ENCODE measurements at places on chromosomes 7 and 10.

GRCh38 chr7:127974446-127975035 is 56.7 kb downstream of the LRRC4 start:
- DNase-seq = no peak

GRCh38 chr10:100985336-100985735 is 2.0 kb downstream of the MRPL43 start:
- DNase-seq = no peak

GRCh38 chr7:98654524-98655272 is 37.6 kb downstream of the NPTX2 start:
- no peak for DNase-seq

GRCh38 chr7:36473454-36474282 is 84.0 kb downstream of the ANLN start:
- DNase-seq = peak; percentile 75

GRCh38 chr7:144622745-144623144 is 213.1 kb downstream of the TPK1 start:
- DNase-seq = no peak

GRCh38 chr10:131856441-131857094 is 44.2 kb upstream of the PPP2R2D start:
- no peak for DNase-seq

DNA sequence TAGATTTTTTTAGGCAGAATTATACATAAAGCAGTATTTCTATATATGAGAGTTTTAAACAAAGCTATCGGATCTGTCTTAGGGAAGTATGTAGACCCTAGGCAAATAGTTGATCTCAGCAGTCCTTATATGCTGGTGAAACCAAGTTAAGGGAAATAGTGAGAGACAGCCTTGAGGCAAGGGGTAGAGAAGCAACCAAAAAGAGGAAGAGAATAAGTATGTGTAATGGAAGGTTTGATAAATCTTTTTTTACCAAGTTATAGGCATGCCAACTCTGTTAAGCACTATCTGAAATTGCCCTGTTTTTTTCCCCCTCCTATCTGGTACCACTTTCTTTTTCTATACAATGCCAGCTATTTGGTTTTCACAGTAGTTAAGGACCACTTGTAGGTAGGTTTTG is 19.9 kb downstream of the SPAG6 start:
- no peak for DNase-seq

GRCh38 chr10:34078745-34079470 is 736.2 kb downstream of the PARD3 start:
- no peak for DNase-seq

DNA sequence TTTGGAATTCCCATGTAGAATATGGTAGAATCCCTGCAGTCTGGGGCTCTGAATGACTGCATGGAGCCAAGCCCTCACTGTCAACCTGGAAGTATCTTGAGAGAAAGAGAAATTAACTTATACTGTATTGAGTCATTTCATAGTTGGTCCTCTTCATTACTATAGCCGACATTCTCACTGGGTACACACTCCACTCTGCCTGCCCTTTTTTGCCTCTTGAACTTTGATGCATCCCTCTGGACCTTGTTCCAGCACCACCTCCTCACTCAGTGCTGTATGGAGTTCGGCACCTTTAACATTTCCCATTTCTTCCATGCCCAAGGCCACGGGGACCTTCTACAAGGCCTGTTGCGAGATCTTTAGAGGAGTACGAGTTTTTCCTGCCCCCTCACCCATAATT is 4.6 kb upstream of the ARHGAP22 start:
- DNase-seq = no peak

DNA sequence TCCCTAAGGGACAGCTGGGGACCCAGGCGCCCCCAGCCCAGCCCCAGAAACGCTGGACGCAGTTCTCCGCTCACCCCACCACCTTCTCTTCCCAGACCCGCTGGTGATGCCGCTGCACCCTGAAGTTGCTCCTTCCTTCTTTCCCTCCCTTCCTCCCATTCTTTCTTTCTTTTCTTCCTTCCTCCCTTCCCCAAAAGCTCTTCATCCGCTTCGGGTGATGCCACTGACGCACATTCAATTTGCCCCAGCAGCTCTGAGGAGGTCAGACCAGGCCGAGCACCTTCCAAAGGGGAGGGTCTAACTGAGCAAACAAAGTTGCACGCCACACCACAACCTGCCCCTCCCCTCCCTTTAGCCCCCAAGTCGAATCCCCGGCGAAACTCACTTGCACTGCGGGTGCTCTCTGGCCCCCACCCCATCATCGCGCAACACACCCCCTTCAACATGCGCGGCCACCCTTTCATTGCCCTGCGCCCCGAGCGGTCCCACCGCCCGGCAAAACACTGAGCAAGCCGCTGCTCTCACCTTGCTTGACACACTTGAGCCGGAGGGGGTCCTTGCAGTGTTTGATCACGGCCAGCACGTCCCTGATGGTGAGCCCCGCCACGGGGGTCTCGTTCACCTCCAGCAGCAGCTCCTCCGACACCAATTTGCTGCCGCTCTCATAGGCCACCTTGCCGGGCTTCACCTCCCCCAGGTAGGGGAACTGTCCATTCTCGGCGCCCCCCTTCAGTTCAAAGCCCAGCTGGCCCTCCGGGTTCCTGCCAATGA is 787 bp downstream of the MAGI2 start:
- DNase-seq = no peak

- DNase-seq = peak; percentile 10
Observed at GRCh38 chr7:27745064-27745583, 5.2 kb downstream of the TAX1BP1 start.

- DNase-seq = no peak
Observed at GRCh38 chr10:94496010-94496409, 49.6 kb upstream of the HELLS start.

DNA sequence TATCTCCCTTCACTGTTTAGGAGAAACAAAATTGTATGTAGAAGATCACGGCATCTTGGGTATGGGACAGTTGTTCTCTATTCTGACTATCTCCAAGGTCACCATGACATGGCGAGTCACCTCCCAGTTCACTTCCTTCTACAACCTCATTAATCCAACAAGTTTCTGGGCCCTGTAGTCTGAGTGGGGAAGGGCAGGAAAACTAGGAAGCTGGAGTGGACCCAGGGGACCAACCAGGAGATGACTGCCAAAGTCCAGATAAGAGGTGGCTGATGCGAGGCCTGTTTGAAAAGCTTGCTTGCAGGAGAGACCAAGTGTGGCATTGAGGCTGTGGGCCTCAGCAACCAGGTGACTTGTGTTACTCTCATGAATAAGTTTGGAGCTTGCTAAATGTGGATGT is 584.9 kb downstream of the TNS3 start:
- no peak for DNase-seq

- DNase-seq = no peak
Observed at GRCh38 chr7:38413784-38414183, 140.3 kb upstream of the TARP start.

- DNase-seq = no peak
Observed at GRCh38 chr7:151109094-151110048, 23.1 kb downstream of the AGAP3 start.

DNA sequence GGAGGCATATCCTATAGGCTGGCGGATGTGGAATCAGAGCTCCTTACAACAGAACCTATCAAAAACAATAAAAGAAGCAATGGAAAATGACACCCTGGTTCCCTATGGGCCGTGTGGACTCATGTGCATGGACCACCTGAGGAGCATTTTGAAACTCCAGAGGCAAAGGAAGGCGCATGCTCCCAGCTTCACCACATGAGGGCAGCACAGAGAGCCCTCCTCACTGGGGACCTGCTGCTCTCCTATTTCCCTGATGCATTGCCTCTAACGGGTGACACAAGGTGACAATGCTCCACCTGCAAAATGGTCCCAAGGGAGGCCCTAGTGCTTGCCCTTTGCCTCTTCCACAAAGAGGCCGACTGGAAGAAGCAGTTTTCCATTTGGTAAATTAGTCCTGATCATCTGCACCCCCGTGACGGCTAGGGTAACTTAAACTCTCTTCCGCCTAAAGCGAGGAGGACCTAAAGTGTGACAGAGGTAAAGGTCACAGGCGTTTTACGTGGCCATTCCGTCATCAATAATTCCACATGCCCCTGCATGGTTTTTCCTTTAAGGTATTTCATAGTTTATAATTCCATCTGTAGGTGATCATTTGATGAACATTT is 67.7 kb downstream of the GPAM start:
- peak; percentile 15 for DNase-seq

DNA sequence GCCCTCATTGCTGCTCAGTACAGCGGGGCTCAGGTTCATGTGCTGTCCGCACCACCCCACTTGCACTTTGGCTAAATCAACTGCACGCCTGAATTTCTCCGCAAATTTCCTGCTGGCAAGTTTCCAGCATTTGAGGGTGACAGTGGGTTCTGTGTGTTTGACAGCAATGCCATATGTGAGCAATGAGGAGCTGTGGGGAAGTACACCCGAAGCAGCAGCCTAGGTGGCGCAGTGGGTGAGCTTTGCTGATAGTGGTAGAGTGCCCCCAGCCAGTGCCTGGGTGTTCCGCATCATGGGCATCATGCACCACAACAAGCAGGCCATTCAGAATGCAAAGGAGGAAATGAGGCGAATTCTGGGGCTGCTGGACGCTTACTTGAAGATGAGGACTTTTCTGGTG is 103.9 kb upstream of the POT1 start:
- DNase-seq = peak; percentile 76

DNA sequence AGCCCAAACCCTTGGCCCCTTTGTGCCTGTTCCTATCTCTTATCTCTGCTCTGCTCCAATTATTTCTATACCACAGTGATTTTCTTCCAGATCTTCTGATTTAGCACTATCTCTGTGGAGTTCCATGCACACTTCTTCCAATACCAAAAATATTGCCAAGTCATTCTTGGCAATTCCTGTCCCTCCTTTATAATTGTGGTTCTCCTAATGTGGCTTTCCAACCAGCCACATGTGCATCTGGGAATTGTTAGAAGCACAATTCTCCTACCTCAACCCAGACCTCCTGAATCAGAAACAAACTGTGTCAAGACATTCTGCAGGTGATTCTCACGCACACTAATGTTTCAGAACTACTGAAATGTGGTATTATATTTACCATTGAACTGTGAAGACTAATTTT is 447.8 kb upstream of the IGFBP3 start:
- no peak for DNase-seq

GRCh38 chr10:69100136-69100872 is 12.4 kb downstream of the SRGN start:
- DNase-seq = no peak

GRCh38 chr7:43022008-43022407 is 89.8 kb downstream of the MRPL32 start:
- DNase-seq = no peak

- DNase-seq = no peak
Observed at GRCh38 chr10:122510736-122511135, 49.4 kb downstream of the HTRA1 start.

DNA sequence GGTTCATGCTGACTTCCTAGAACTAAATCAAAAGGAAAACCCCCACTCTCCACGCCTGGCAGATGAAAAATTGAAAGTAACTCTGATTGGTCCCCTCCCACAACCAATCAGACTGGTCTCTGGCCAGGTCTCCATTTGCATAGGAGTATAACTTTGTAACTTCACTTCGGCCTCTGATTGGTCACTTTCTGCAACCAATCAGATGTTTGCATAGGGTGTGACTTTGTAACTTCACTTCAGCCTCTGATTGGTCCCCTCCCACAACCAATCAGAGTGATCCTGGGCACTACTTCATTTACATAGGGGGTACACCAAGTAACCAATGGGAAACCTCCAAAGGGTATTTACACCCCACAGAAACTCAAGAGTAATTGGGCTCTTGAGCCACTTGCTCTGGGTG is 306.6 kb upstream of the PFKP start:
- no peak for DNase-seq

DNA sequence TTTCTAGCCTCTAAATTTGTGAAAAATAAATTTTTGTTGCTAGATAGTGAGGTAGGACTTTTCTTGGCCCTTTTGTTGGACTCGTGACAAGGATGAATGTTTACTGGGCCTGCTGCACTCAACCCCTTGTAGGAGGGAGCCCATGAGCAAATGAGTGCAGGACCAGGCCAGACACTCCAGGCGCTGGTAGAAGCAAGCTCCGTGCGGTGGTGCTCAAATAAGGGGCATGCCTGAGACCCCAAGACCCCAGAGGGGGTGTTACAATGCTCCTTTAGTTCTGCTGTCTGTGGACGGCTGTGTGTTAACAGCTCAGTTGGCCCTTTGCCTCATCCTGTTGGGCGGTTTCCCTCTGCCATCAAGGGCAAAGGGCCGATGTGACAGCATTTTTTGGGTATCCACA is 1195.3 kb upstream of the PHF14 start:
- DNase-seq = no peak

GRCh38 chr7:120741371-120742042 is 116.4 kb downstream of the TSPAN12 start:
- DNase-seq = peak; percentile 72

- DNase-seq = no peak
Observed at GRCh38 chr7:116229366-116229765, 19.0 kb downstream of the TES start.

DNA sequence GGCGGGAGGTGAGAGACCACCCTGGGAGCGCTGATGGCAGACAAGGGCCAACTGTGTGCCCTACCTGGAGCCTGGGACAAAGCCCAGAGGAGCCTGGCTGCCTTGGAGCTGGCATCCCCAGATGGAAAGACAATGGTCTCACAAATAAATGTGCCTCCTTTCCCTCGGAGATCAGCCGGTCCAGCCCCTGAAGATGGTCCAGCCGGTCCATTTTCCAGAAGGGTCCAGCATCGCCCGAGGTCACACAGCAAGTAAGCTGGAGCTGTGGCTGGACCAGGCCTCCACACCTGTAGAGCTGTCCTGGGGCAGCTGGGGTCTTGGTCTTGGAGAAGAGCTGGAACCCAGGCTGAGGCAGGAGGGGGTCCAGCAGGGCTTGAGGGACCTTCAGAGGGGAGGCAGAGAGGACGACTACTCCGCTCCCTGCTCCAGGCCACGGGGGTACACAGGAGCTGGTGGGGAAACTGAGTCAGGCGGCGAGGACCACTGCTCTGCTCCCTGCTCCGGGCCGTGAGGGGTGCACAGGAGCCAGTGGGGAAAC is 3.6 kb downstream of the ELFN1 start:
- no peak for DNase-seq

- no peak for DNase-seq
Observed at GRCh38 chr10:112332509-112333228, 41.2 kb upstream of the ACSL5 start.

DNA sequence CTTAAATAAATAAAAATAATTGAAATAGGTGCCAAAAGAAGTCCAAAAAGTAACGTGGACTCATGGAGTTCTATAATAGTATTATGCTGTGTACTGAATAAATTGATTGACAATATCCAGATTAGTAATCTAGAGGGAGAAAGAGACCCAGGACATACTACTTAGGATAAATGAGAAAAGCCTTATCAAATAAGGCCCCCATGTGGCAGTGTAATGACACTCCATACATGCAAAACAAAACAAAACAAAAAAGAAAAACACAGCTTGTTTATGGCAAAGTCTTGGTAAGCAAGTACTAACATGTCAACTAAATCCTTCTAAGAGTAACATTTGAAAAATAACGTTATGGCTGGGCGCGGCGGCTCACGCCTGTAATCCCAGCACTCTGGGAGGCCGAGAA is 3.6 kb upstream of the RUNDC3B start:
- DNase-seq = no peak

GRCh38 chr10:114021717-114022680 is 21.7 kb upstream of the ADRB1 start:
- DNase-seq = no peak

- DNase-seq = no peak
Observed at GRCh38 chr10:45374350-45375052, 485 bp downstream of the ALOX5 start.

GRCh38 chr10:63197344-63198092 is 64.4 kb downstream of the NRBF2 start:
- no peak for DNase-seq
